NCI-H1694 treated with DMSO at 0.1 percent for 48 hours (cell line): ENCODE measurements at places on chromosomes 16 and 17.

DNA sequence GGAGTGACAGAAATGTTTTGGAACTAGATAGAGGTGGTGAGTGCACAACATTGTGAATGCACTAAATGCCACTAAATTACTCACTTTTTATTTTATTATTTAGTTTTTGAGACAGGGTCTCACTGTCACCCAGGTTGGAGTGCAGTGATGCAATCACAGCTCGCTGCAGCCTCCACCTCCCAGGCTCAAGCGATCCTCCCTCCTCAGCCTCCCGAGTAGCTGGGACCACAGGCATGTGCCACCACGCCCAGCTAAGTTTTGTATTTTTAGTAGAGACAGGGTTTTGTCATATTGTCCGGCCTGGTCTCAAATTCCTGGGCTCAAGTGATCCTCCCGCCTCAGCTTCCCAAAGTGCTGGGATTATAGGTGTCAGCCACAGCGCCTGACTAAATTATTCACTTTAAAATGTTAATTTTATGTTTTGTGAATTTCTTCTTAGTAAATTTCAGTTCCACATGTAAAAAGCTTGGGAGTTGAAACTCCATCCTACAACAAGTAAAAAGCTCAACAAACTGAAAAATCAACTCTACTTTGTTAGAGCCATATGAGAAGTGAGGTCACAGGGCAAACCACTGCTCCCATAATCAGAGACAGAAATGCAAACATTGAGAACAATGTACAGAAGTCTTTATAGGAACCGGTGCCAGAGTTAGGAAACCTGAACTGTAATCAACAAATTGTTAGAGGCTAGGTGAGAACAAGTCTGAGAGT is 13.8 kb upstream of the SLC5A10 start:
- DNase-seq: no peak

DNA sequence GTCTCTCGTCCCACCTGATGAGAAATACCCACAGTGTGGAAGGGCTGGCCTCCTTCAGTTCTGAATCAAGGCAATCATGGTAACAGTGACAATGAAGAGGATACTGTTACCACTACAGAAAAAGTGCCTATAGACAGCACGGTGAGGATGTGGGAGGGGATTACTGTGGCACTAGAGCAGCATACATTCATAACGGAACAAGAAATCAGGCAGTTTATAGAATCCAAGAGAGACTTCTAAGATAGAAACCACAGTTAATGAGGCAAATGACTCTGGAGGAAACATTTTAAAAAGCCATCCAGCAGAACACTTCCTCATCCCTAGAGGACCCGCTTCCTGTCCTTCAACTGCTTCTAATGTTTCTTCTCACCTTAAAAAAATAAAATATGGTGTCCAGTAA is 2.7 kb downstream of the RUSF1 start:
- DNase-seq: no peak

GRCh38 chr17:31722251-31723056 is 136.6 kb downstream of the COPRS start:
- no peak for DNase-seq

GRCh38 chr16:12539185-12539929 is 264.3 kb downstream of the CPPED1 start:
- no peak for DNase-seq

GRCh38 chr17:46043606-46044005 is 44.6 kb downstream of the STH start:
- no peak for DNase-seq

DNA sequence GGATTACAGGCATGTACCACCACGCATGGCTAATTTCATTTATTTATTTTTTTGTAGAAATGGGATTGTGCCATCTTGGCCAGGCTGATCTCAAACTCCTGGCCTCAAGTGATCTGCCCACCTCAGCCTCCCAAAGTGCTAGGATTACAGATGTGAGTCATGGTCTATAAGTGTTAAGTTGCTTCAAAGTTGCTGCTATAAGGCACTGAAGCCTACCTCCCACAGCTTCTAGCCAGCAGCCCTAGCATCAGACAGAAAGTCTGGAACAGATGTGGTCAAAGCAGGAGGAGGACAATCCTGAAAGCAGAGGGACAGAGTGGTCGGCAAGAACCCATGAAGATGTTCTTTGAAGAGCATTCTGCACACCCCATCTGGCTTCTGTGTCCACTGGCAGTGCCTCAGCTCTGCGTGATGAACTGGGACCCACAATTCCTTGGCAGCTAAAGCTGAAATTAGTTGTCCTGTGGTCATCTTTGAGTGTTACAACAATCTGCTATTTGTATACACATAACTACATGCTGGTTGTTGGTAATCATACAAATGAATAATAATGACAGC is 11.2 kb downstream of the MAP3K14 start:
- DNase-seq: no peak

- DNase-seq: no peak
Observed at GRCh38 chr17:78132084-78132676, 1.6 kb downstream of the TMC8 start.

- DNase-seq: no peak
Observed at GRCh38 chr16:924806-925205, 46.0 kb downstream of the LMF1 start.

GRCh38 chr16:12067714-12068401 is 91.3 kb downstream of the SNX29 start:
- peak; percentile 75 for DNase-seq

GRCh38 chr17:64216338-64217248 is 46.5 kb downstream of the TEX2 start:
- DNase-seq: peak; percentile 21

GRCh38 chr17:16974569-16975276 is 2.8 kb upstream of the TNFRSF13B start:
- no peak for DNase-seq

- DNase-seq: no peak
Observed at GRCh38 chr16:53950677-53951076, 246.7 kb downstream of the FTO start.

GRCh38 chr17:45060382-45060796 is 728 bp upstream of the NMT1 start:
- DNase-seq: no peak

- peak; percentile 38 for DNase-seq
Observed at GRCh38 chr17:55421179-55421934, at the start of gene MMD. TSS of gene MMD (minus strand) at chr17:55421835. CDS start at chr17:55421695, 140 bp downstream.

DNA sequence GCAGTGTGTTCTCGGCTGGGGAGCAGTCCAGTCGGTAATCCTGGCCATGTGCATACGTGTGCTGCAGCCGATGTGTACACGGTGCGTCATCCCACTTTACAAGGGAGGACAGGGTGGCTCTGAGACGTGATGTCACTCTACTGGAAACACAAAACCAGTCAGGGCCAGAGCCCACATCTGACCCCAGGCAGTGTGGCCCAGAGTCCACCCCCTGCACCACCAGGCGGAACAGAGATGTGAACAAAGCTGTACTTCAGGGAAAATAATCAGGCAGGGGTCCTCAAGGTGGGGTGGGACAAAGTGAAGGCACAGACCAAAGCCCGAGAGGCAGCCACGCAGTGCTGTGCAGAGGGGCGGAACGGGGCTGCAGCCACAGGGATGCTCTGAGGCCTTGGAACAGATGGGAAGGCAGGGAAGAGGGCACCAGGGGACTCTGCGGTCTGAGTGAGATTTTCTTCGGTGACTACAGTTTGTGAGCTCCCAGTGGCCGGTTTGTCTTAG is 181.5 kb downstream of the ZNF423 start:
- DNase-seq: no peak

GRCh38 chr16:85614338-85615013 is 1.4 kb downstream of the GSE1 start:
- no peak for DNase-seq

DNA sequence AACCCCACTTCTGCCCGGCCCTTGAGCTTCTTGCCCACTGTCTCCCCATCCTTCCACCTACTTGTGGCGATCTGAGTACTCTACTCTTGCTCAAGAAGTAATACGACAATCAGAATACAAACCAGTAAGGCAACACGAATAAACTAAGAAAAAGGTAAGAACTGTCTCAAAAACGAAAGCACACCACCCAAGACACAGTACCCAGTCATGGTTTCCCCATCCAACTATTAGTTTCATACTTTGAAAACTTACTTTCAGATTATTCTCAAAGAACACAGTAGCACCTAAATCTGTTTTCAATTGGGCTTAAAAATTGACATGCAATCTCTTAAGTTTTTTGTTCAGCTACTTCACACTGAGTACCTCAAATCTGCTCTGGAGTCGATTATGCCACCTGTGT is 13.9 kb downstream of the GINS2 start:
- DNase-seq: no peak

- DNase-seq: no peak
Observed at GRCh38 chr17:77581480-77581879, 377.0 kb upstream of the TNRC6C start.

DNA sequence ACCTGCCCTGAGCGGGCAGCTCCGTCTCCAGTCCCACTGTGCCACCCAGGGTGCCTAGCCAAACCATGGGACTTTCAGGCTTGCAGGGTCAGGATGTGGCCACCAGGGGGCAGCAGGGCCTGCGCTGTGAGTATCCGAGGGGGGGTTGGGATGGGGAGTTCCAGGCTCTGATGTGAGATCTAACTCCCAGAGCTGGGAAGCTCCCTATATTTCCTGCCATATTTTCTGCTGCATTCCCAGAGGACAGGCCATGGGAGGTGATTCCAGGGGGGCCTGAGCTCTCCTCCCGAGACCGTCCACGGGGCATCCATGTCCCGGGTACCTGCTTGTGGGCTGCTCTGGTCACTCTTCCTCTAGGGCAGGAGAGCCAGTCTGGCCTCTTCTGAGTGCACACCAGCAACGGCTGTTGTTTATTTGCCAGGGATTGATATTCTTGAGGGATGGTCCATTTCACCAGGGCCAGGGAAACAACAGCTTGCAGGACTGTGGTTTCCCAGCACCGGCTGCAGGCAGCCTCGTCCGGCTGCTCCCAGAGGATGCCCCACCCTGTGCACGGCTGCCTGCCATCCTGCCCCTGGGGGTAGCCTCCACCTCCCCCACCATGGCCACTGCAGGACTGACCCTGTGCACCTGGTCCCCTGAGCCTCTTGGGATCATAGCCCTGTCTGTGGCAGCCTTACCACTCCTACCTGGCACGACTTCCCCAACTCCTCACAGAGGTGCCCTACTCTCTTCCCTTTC is 1.2 kb downstream of the GPR142 start:
- DNase-seq: peak; percentile 77

DNA sequence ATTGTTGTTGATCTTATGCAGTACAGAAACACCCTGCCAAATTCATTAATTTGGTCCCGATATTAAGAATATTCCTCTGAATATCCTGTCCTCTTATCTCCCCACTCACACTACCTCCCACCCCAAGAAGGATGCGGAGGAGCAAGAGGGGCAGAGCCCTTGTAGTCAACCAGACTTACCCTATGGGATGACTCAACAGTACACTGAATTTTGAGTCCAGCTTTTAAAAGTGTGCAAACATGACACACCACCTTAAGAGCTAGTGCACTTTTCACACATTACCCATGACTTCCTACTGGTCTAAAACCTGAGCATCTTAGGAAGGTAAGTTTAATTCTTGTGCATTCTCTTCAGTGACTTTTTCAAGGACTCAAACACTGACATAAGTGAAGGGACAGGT is 9.5 kb downstream of the USP22 start:
- DNase-seq: no peak

DNA sequence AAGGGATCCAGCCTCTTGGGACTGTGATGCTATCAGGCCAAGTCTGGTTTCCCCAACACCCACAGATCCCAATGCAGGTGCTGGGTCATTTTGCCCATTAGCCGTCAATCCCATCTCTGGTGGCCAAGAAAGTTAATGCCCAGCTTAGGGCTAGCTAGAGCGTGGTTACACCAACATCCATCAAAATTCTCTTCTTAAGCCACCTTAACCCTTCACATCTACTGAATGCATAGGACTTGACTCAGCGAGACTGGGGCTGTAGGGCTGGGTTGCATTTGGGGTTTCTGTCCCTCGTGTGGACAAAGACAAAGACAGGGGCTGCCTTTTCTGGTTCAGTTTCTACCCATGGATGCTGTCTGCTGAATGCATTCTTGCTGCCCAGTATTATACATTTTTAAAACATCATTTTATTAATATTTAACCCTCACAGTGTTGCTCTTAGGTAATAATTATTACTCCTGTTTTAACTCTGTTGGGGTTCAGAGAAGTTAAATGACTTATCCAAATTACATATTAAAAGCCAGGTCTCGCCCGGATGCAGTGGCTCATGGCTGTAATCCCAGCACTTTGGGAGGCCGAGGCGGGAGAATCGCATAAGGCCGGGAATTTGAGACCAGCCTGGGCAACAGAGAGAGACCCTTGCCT is 141.1 kb upstream of the NOL11 start:
- no peak for DNase-seq

GRCh38 chr17:54947396-54947795 is 21.1 kb downstream of the COX11 start:
- no peak for DNase-seq

DNA sequence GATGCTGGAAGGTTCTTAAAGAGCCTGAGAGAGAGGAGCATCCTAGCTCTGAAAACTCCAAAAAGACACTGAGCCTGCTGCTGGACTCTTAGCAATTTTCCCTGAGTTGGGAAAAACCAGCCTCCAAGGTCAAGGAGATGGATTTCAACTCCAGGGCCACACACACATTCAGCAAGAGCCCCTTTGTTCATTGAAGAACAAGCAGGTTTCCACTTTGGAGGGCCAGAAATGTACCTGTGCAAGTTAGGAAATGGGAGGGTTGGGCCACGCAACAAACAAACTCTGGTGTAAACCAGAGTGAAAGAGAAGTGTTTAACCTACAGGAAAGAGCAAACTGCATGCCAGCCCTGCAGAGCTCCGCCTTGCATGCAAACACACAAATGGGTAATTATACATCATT is 264.8 kb upstream of the RPL38 start:
- DNase-seq: no peak

GRCh38 chr16:84232060-84232459 is 7.8 kb downstream of the KCNG4 start:
- no peak for DNase-seq

DNA sequence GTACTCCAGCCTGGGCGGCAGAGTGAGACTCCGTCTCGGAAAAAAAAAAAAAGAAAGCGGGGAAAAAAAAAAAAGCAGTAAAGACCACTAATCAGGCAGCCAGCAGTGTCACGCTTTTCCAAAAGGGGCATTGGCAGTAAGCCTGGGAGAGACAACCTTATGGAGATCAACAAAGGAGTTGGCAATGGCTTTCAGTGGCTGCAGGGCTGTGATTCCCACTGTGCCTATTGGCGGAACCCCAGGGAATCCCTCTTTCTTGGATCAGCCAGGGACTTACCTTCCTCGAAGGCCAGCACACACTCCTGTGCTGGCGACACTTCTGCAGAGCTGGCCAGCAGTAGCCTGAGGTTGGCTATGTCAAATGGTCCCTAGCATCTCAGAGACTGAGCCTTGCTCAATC is 43.2 kb upstream of the ZFHX3 start:
- DNase-seq: no peak

DNA sequence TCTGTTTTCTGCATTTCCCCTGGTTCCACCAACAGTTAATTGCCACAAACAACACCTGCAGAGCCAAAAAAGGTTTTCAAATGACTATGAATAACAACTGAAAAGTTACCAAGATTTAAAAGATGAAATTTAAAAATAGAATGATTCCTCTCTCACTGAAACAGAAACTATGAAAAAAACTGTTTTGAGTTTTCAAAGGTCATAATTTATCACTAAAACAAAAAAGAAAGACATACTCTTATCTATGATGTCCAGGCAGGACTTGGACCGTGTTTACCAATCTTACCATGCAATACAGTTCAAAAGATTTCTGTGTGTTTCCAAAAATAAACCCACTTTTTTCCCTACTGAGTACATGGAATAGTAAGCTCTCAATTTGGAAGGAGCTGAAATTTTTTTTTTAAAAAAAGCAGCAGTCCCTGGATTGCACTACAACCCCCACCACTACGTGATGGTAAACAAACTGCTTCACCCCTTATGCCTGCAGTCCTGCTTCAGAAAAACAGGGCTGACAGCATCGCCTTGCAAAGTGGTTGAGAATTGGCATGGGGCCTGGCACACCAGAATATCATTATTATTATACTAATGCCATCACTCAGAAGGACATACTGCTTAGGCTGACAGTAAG is 8.5 kb downstream of the TXNDC11 start:
- peak; percentile 8 for DNase-seq
